ENCODE measurements at places on chromosomes 13 and 19.

- no peaks in the 10 kb centered on the region for H3K27me3 ChIP-seq
- no peak overlapping the region for H3K27ac ChIP-seq
- no peak overlapping the region for H3K4me3 ChIP-seq
- DNase-seq = no peak
These were observed 201.9 kb downstream of the FGF9 start for GRCh38 chr13:21872795-21873194.

DNA sequence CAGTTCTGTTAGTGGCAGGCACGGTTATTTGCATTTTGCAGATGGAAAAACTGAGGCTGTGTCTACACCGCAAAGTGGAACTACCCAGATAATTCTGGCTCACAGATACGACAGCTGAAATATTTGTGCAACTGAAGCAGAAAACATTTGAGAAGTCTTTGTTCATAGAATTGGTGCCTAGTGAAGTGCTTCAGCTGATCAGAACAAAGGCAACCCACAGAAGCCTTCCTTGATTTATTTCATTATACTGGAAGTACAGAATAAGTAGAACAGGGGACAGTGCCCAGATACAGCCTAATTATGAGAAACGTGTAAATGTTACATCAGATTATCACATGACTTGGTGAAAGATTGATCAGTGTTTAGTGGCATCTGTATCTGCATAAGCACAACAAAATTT is 73.4 kb upstream of the RAP2A start:
- no peaks in the 10 kb centered on the region for H3K36me3 ChIP-seq
- H3K27me3 ChIP-seq = no peaks in the 10 kb centered on the region
- DNase-seq = no peak
- H3K4me1 ChIP-seq = no peaks in the 10 kb centered on the region

DNA sequence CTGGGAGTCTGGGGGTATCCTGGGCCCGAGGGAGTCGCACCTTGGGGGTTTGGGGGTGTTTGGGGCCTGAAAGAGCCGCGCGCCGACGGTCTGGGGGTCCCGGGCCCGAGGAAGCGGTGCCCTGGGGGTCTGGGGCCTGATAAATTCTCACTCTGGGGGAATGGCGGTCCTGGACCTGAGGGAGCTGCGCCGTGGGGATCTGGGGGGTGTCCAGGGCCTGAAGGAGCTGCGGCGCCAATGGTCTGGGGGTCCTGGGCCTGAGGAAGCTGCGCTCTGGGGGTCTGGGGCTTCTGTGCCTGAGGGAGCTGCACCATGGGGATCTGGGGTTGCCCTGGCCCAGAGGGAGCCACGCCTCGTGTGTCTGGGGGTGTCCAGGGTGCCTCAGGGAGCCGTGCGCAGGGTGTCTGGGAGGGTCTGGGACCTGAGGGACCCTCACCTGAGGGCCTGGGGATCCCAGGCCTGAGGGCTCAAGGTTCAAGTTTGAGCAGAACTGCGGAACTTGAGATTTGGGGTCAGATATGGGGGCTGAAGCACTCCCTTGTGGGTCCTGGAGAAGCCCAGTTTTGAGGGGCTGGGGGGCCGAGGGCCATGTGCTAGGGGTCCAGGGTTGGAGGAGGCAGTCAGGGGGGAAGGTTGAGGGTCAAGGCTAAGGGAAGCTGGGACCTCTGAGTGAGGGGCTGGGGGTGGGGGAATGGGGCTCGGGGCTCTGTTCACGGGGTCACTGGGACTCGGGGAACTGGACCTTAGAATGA is 1.1 kb downstream of the HDGFL2 start:
- H3K27ac ChIP-seq = no peak overlapping the region
- H3K36me3 ChIP-seq = peaks cover 8% of the 10 kb centered on the region
- H3K27me3 ChIP-seq = no peaks in the 10 kb centered on the region
- no peak for DNase-seq
- H3K4me1 ChIP-seq = peaks cover 15% of the 10 kb centered on the region
- peak overlapping the region; percentile 84 for H3K4me3 ChIP-seq

- no peak overlapping the region for H3K4me3 ChIP-seq
- no peaks in the 10 kb centered on the region for H3K27me3 ChIP-seq
- no peak for DNase-seq
- H3K36me3 ChIP-seq = no peaks in the 10 kb centered on the region
These were observed 642.7 kb upstream of the ARGLU1 start for GRCh38 chr13:107210723-107211030.

GRCh38 chr13:112466132-112467058 is 90.2 kb downstream of the SPACA7 start:
- no peaks in the 10 kb centered on the region for H3K4me1 ChIP-seq
- H3K27ac ChIP-seq = no peak overlapping the region
- DNase-seq = no peak
- H3K4me3 ChIP-seq = no peak overlapping the region
- H3K36me3 ChIP-seq = no peaks in the 10 kb centered on the region

DNA sequence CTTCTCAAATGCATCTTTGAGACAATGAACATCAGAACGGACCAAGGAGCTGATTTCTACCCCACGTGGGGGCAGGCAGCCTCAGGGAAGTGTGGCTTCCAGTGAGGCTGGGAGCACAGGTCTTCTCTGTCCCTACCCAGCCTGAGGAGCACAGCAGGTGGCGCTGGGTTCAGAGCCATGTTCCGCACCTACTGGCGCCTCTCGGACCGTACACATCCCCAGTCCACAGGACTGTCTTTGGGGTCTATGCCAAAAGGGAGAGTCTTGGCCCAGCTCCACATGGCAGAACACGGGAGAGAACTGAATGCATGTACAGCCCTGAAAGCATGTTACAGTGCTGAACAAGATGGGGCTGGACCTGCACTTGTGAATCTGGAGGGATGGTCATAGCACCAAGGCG is 22.6 kb downstream of the SUGP1 start:
- no peaks in the 10 kb centered on the region for H3K4me1 ChIP-seq
- no peak overlapping the region for H3K27ac ChIP-seq
- DNase-seq = no peak
- H3K4me3 ChIP-seq = no peak overlapping the region
- H3K36me3 ChIP-seq = peaks cover 5% of the 10 kb centered on the region
- no peaks in the 10 kb centered on the region for H3K27me3 ChIP-seq
